ENCODE measurements at places on chromosomes 11 and 22. TPM values are rescaled to one million over a fixed set of nuclear protein-coding genes. Genes with fewer than 3 reads are reported as not detected.

Gene BCO2
- total RNA-seq = 13.8 TPM

Gene APOC3
- not detected for total RNA-seq

Gene FLRT1
- total RNA-seq = 0.10 TPM

Gene CDC42EP2
- 43.2 TPM for total RNA-seq

Gene SAA4
- total RNA-seq = 2.6 TPM

Gene PATE1
- total RNA-seq = not detected

Gene TNNT3
- not detected for total RNA-seq

Gene C11orf87
- not detected for total RNA-seq

Gene OR5B2
- not detected for total RNA-seq

Gene PLEKHB1
- 127 TPM for total RNA-seq

Gene MUC5B
- total RNA-seq = 3.4 TPM

Gene ESRRA
- 59.7 TPM for total RNA-seq

Gene OTOG
- total RNA-seq = 0.32 TPM

Gene GDPD4
- not detected for total RNA-seq

Gene KDM4E
- not detected for total RNA-seq

Gene SYT7
- total RNA-seq = 4.4 TPM

Gene OR8D1
- not detected for total RNA-seq

Gene SORL1
- 6.1 TPM for total RNA-seq

Gene SEPTIN5
- 2.3 TPM for total RNA-seq

Gene HBB
- total RNA-seq = not detected

Gene GLYAT
- total RNA-seq = not detected

Gene EMID1
- total RNA-seq = 2.4 TPM

All from Calu3 (cell line).